ENCODE measurements at places on chromosomes 3 and 15. TPM values are rescaled to one million over a fixed set of nuclear protein-coding genes. Genes with fewer than 3 reads are reported as not detected.

The HDDC3 gene
- 20.0 TPM for total RNA-seq

The TIGIT gene
- total RNA-seq, result not detected

- DNase-seq, result no peak
Measured at GRCh38 chr15:45794304-45794703, 159.5 kb downstream of the SQOR start.

DNA sequence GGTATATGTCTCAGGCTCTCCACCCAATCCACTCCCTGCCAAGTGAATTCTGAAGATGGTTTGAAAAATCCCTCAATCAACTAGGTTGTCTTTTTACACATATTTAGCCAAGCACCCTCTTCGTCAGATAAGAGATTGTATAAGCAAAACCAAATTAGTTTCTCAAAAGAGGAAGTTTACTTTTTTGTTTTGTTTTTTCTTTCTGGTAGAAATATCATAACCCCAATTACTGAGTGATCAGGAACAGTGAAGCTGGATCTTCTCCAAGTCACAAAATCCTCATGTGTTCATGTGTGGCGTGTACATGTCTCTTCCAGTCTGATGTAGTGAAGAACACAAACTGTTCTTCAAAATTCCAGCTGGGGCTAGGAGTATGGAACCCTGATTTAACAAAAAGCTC, 180.6 kb downstream of the FOXP1 start:
- no peak for DNase-seq

- DNase-seq, result peak; percentile 16
Measured at GRCh38 chr3:22089284-22089683, 338.3 kb upstream of the ZNF385D start.

The SEMA6D gene
- 1.7 TPM for total RNA-seq

DNA sequence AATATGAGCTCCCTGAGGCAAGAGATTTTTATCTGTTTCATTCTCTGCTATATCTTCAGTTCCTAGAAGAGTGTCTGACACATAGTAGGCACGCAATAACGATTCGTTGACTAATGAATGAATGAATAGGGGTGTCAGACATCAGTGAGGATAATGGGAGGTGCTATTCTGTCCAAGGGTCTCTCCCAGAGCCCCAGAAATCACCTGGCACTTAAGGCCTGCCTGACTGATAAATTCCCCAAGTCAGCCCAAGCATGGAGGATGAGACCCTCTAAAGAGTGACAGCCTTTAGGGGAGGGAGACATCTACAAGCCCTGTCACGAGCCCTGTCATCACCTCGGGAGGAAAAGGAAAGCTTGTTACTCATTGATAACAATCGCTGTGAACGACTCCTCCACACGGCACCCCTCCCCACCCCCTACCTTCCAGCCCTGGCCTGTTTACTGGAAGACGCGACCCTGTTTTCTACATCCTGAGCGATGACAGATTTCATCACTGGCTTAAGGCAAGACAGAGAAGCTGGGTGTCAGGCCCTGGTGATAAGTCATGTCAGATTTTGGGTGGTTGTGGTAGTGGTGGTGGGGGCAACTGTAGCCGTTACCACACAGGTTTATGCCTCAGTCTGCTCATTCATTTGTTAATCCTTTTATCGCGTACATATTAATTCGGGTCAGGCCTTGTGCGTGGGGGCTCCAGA, 23.1 kb downstream of the BHLHE40 start:
- no peak for DNase-seq

DNA sequence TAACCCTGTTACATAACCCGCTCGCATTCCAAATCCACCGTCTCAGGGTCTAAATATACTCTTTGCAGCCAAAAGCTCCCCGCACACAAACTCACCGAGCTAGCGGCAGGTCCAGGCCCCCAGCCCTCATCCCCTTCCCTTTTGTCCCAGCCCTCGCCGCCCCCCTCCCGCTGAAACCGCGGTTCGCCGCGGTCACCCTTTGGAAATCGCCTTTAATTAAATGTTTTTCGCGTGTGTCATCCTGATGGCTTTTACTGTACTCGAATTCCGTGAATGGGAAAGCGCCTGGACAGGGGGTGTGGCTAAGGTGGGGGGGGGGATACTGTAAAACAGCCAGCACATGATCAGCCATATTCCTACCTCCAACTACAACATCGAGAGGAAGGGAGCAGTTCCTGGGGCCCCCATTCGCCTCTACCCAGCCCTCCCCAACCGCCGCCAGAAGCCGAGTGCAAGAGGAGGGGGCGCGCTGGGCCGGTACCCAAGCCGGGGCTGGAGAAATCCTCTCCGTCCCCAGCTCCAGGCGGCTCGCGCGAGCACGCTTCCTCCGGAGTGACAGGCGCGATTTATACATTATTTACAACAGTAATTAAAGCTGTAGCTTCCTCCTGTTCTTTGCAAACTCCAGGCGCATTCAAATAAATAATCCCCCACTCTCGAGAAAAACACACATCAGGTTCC, 1.7 kb downstream of the RORA start:
- peak; percentile 34 for DNase-seq

The CD200R1 gene
- not detected for total RNA-seq

The CLDN11 gene
- total RNA-seq, result 2.7 TPM

The CDCP1 gene
- total RNA-seq, result 82.0 TPM

- no peak for DNase-seq
Measured at GRCh38 chr3:153210660-153211059, 48.6 kb downstream of the RAP2B start.

DNA sequence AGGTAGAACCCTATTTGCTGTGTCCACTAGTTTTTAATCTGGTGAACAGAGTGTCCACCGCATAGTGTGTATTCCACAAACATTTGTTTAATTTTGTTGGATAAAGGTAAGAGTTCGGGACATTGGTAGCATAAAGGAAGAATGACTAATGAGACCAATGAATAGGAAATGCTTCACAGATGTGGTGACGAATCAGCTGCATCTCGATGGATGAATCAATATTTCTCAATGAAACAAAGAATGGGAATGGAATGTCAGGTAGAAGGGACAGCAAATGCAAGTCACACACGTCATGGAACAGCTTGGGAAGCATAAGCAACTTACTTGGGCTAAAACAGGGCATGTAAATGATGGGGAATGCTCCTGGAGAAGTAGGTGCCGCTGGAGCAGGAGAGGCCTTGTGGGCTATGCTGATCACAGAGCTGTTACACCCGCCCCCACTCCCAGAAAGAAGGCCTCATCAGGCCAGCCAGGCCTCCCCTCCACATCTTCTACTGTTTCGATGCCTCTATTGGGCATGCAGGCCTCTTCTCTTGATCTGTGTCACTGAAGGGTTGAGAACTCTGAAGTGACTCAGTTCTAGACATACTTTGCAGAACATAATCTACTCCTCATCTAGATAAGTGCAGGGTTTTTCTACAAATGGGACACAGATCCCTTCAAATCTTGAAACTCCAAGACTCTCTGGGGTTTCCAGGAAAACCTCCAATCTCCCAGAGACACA, 120.0 kb upstream of the GADL1 start:
- peak; percentile 18 for DNase-seq

DNA sequence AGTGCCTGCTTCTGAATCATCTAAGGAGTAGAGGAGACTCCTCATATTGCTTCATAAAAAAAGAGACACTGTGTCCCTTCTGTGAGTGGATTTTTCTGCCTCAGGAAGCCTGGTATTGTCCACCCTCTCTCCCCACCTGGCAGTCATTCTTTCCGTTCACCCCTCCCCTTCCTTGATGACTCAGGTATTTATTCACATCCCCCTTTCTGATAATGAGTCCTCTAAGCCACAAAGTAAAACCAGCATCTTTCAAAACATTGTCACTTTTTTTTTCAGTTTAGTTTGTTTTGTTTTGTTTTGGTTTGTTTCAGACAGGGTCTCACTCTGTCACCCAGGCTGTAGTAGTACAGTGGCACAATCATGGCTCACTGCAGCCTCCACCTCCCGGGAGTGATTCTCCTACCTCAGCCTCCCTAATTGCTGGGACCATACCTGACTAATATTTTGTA, 65.2 kb upstream of the UBE2E1 start:
- DNase-seq, result peak; percentile 45

The KLHL6 gene
- not detected for total RNA-seq

DNA sequence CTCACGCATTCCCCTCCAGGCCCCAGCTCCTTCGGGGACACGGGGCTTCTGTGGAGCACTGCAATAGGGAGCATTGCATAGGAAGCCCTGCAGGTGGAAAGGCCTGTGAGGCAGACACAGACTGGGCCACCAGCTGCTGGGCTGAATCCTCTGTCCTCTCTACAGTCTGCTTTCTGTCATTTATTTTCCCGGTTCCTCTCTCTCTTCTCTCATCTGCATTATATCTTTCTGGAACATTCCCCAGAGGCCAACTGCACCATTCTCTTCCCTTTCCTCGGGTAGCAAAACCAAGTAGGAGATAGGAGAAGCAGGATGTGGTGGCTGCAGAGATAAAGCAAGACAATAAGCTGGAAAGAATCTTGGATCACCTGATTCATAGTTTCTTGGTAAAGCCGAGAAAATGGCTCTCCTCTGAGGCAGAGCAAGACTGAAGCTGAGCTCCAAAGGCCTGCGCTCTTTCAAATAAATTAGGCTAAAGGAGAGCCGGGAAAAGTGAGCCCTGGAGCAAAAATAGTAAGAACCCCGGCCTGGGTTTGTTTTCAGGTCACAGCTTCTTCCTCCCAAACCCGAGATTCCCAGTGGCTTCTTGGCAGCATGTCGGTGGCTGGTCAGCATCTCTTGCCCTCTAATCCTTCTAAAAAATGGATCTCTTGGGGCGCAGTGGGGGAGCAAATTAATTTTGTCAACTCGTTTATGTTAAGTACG, 5.3 kb downstream of the TM4SF4 start:
- DNase-seq, result no peak

DNA sequence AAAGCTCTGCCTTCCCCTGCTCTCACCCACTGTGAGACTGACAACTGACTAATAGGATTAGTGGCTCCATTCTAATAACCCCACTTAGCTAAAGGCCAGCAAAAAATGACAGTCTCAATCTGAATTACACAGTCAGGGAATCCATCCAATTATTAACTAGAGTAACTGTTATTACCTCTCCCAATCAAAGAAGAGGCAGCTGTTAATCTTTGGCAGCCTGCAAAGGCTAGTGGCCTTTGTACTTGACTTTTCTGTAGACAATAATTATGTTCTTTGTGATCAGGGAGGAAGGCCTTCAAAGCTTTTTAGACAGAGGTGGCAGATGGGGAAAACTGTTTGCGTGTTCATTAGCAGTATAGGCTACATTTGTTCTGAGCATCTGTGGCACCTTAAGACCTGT, 177.7 kb downstream of the ISL2 start:
- no peak for DNase-seq

The ROPN1 gene
- not detected for total RNA-seq

- no peak for DNase-seq
Measured at GRCh38 chr3:173663696-173664111, 266.2 kb downstream of the NLGN1 start.

- no peak for DNase-seq
Measured at GRCh38 chr3:64892671-64893309, 205.0 kb upstream of the ADAMTS9 start.

Data from kidney epithelial cell (primary cell).